ENCODE measurements at places on chromosomes 4 and X.

- peak; percentile 15 for DNase-seq
Observed at GRCh38 chr4:78325271-78326157, 226.1 kb upstream of the ANXA3 start.

DNA sequence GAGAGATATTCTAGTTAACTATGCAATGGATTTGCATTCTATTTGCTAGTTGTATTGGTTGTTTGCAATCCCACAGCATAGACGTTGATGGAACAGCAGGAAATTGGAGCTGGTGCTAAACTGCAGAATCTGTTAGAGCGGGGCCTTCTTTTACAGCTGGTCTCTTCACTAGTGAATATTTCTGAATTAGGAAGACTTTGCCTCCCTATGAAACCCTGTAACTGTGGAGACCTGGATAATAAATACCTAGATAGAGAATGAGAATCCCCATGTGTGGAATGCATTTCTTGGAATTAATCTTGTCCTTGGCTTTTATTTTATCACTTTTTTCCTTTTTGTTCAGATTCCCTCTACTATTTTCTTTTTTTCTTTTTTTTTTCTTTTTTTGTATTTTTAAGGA, 109.7 kb downstream of the SHROOM3 start:
- no peak for DNase-seq

DNA sequence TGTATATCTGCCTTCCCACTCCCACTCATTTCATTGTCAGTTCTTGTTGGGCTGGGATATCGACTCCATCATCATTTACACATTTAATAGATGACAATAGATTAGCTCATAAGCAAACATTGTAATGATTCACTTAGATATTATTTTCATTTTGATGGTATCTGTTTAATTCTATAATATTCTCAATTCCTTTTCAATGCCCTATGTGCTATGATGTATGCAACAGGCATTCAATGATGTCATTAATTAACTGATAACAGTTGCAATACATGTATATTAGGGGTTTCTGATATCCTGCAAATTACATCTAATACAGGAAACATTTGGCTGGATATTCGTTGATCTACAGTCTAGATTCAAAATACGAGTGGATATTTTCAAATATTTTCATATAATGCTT, 850.5 kb downstream of the CCSER1 start:
- no peak for DNase-seq

GRCh38 chr4:178316211-178316610, 874.0 kb upstream of the AGA start:
- peak; percentile 6 for DNase-seq

DNA sequence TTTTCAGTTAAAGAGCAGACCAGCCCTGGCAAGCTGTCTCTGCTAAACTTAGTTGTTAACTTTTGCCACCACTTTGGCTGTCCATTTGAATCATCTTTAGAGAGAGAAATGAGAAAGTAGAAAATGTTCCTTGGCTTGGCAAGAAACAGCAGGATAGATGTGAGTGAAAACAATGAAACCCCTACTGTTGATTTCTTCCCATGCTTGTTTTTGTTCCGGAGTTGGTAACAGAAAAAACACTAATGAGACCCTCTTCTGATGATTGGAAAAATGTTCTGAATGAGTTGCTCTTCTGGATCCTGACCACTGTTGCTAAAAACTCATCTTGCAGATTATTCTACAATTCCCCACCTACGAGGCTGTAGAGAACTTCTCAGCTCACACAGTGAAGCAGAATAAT, 203.3 kb downstream of the MAPK10 start:
- DNase-seq, result peak; percentile 82

DNA sequence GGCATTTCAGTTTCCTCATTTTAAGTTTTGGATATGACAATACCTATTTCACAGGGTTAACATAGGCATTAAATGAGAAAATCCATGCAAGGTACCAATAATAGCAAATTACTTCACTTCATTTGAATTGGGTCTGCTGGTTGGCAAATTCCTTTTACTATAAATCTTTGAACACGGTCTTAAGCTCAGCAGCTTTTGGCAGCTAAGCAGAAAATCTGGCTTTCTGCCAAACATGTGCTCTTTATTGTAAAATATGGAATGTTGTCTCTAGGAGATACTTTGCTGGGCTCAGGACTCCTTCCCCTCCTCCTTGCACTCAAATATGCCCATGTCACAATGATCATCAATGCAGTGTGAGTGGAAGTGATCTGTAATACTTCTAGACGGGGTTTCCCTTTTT, 16.8 kb upstream of the DMP1 start:
- DNase-seq, result peak; percentile 88

DNA sequence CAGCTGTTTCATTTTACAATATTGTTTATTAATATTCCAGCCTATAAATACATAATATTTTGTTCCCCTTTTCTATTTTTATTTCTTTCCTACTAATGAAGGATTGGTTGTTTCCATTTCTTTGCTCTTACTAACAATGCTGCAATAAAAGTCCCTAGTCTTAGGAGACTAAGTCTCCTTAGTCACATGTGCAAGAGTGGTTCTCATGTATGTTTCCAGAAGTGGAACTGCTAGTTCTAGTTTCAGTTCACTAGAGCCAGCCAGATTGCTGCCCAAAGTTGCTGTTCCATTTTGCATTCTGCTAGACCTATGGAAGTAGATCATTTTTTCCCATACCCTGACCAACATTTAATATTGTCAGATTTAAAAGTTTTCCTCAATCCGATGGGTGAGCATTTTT, 44.3 kb downstream of the CNGA1 start:
- no peak for DNase-seq

DNA sequence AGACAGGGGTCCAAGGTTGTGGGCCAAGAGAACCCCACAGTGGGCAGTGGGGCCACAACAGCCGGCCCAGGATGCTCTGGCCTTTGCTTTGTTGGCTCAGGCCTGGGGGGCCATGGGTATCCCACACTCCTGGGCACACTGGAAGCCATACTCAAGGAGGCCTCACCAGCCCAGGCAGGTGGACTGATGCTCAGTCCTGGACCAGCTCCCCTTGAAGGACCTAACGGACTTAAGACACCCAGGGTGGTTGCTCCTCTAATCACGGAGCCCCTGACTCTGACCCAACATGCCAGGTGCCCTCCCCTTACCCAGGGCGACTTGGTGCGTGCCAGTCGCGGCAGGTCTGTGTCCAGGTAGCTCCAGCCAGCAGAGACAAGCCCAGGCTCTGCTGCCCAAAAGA, 50.8 kb downstream of the ZFYVE28 start:
- DNase-seq, result no peak

- no peak for DNase-seq
Observed at GRCh38 chr4:84677093-84677492, 94.2 kb downstream of the CDS1 start.

- DNase-seq, result no peak
Observed at GRCh38 chr4:11050766-11051165, 366.2 kb upstream of the CLNK start.

DNA sequence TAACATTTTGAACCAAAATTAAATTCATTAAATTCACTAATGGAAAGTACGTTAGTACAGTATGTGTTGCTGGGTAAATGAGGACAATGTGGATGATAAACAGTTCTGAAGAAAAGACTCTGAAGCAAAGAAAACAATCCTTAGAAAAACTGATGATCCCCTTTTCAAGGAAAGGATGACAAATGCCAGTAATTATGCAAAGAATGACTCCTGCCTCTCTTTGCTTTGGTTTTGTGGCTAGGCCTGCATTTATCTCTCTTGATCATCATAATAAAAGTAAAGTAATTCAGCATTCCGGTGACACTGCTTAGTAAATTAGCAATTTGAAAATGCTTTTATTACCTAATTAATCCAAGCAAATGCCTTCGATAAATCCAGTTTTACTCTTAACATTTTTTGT, 652.2 kb upstream of the DIPK2B start:
- no peak for DNase-seq

GRCh38 chr4:15162465-15163283, 160.4 kb downstream of the CPEB2 start:
- no peak for DNase-seq

GRCh38 chr4:163606896-163607691, 112.6 kb downstream of the TMA16 start:
- no peak for DNase-seq

DNA sequence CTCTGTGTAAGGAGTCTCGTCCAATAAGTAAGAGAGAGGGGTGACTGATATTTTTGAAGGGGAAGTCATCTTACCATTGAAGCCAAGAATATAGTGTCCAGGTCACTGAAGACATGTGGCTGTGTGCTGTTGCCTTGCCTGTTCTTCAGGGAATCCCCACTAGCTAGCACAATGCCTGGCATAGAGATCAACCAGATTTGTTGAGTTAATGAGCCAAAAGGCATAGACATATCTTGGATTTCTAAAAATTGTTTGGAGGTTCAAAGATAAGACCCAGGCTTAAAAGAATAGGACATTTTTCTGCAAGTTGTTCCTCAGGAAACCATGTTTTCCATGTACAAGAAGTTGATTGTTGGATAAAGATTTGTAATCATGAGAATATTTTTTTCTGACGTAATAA, 119.3 kb upstream of the DKK2 start:
- DNase-seq, result no peak

GRCh38 chrX:53048169-53049126, at the start of gene GPR173:
Gene GPR173, plus strand, starts transcription at chrX:53048789. Its CDS starts 27,833 bp downstream, at chrX:53076622.
- DNase-seq, result peak; percentile 90

- DNase-seq, result peak; percentile 52
Observed at GRCh38 chr4:57119054-57119651, 9.0 kb upstream of the IGFBP7 start.

DNA sequence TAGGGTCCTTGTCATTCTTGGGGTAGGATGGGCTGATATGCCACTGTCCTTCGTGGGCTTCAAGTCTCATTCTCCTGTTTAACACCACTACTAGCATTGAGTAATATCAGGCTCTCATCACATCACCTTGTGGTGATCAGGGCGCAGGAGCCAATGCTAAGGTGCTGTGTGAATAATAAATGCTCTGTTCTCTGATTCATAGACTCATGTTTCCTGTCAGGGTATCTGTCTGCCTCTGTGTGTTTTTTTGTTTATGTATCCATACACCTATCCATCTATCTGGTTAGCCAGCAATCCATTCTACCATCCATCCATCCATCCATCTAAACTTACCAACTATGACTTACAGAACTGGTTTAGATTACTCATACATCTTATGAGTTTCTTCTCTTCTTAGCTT, 525.1 kb upstream of the ATOH1 start:
- DNase-seq, result no peak

DNA sequence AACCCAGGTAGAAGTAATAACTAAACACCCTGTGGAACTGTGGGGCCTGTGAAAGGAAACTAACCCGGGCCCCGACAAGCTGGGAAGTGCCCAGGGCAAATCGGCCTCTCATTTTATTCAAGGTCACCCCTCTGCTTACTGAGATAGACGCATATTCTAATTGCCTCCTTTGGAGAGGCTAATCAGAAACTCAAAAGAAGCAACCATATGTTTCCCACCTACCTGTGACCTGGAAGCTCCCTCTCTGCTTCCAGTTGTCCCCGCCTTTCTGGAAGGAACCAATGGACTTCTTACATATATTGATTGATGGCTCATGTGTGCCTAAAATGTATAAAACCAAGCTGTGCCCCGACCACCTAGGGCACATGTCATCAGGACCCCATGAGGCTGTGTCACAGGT, 23.1 kb upstream of the DHRSX start:
- no peak for DNase-seq

DNA sequence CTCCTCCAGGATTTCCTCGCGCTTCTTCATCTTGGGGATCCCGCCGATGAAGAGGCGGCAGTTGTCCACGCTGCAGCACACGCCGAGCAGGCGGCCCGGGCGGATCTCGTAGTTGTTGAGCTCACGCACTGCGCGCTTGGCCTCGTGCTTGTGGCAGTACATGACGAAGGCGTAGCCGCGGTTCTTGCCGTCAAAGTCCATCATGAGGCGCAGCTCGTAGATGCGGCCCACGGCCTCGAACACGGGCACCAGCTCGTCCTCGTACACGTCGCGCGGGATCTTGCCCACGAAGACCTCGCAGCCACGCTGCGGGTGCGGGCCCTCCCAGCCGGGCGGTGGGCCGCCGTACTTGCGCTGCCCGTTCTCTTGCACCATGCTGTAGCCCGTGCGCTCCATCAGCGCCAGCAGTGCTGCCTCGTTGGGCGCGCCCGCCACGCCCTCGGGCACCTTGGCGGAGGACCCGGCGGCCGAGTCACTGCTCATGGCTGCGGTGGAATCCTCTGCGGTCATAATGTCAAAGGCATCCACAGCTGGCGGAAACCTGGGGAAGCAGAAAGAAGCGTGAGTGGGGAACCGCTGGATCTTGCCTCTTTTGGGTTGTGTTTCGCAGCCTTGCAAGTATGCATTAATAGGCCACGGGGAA, 103.4 kb downstream of the CHRNA9 start:
- DNase-seq, result no peak

DNA sequence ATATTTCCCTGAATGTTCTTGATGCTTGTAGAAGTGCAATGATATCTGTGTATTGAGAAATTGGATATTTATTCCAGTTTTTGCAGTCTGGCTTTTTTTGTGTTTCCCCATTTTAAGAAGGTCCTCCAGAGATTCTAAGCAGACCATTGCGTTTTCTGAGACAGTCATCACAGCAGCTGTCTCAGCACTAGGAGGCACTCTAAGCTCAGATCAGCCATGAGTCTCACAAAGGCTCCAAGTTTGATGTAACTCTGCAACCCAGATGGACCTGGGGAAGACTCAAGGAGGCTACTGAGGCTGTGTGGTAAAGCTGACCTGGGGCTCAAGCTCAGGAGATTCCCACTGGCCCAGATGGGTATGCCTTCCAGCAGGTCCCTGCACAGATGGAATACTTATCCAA, 89.3 kb upstream of the CYLC1 start:
- DNase-seq, result no peak
